NCI-H1436 treated with DMSO at 0.1 percent for 48 hours (cell line): ENCODE measurements at places on chromosomes 4 and X.

- DNase-seq = no peak
These were observed 1.7 kb upstream of the VCX start for GRCh38 chrX:7841084-7841805.

DNA sequence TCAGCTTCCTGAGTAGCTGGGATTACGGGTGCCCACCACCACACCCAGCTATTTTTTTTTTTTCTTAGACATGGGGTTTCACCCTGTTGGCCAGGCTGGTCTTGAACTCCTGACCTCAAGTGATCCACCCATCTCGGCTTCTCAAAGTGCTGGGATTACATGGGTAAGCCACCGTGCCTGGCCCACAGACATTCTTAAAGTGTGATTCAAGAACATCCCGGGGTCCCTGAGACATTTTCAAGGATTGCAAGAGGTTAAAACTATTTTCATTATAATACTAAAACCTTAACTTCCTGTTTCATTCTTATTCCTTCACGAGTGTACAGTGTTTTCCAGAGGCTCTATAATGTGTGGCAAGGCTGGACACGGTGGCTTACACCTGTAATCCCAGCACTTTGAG lies 318.7 kb downstream of the CAMK2D start:
- DNase-seq = no peak

- no peak for DNase-seq
These were observed 930.5 kb downstream of the ADGRL3 start for GRCh38 chr4:62130637-62131036.

- no peak for DNase-seq
These were observed 36.5 kb upstream of the CEP135 start for GRCh38 chr4:55912249-55912648.

GRCh38 chr4:11549525-11549924 lies 120.8 kb upstream of the HS3ST1 start:
- no peak for DNase-seq

DNA sequence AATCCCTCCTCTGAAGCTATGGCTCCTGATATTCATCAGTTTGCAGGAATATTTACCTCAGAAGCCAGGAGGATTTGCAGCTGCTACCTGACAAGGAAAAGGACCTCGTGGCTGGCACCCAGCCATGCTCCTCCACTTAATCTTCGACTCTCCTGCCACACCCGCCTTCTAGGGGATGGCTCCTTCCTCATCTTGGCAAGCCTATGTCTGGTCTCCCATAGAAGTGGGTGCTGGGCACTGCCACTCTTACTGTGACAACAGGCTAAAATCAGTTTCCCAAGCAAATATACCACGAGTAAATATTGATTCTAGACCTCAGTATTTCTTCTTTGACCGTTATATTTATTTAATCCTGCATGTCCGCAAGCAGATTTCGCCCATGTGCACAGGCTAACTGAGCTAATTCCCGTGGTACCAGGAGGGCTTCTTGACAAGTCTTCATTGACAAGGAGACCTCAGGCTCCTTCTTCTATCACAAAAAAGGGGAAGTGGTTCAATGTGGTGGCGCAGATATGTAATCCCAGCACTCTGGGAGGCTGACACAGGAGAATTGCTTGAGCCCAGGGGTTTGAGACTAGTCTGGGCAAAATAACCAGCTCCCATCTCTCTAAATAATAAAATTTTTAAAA lies 52.6 kb upstream of the DCTD start:
- no peak for DNase-seq

GRCh38 chrX:2875798-2876399 lies 47.2 kb downstream of the GYG2 start:
- DNase-seq = no peak

GRCh38 chrX:68754406-68754805 lies 74.4 kb upstream of the EFNB1 start:
- DNase-seq = no peak

- no peak for DNase-seq
These were observed 6.7 kb upstream of the ZNF41 start for GRCh38 chrX:47489507-47490275.

- DNase-seq = no peak
These were observed 89.7 kb downstream of the TET2 start for GRCh38 chr4:105236202-105236915.

- DNase-seq = no peak
These were observed 111.3 kb downstream of the ZNF674 start for GRCh38 chrX:46433892-46434291.

DNA sequence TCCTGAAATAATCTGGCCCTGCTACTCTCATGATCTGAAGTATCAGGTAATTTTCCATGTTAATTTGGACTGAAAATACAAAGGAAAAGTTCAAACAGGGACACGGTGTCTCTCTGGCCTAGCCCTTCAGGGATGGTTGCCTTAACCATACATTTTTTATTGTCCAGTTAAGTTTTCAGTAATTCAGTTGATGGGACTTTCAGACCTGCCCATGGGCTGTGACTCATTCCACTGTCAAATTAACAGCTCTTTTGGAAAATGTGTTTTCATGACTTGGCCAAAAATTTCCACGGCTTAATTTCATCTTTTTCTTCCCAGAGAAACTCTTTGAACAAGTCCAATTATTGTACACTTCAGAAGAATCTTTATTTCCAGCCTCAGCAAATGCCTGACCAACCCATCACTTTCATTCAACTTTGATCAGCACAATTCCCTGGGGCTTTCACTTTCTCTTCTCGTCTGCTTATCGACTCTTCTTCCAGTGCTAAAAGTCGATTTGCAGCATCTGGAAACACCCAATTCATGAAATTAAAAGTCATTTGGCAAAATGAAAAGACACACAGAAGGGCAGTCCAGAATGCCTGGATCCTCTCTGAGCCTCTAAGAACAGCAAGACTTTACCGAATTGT lies 293.9 kb downstream of the RAB28 start:
- DNase-seq = no peak

DNA sequence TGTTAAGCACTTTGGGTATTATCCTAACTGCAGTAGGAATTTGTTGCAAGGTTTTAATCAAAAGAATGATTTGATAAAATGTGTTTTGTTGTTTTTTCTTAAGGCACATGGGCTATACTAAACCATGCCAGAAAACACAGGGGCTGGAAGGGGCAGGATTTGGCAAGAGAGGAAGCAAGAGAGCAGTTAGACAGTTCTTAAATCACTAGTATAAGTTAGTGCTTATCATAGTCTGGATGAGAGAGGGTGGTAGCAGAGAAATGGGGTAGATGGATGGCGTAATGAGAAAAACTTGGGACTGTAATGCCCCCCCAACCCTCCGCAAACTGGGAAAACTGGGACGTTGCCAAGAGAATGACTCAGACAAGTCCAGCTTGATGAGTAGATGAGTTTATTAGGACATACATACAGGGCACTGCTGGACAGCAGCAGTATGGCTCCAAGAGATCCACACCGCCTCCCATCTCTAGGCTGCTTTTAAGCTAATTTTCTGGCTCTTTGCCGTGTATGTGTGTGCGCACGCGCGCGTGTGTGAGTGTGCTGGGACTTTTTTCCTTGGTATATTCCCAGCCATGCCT lies 151.5 kb downstream of the PDLIM5 start:
- DNase-seq = no peak

- no peak for DNase-seq
These were observed 51.4 kb upstream of the SOD3 start for GRCh38 chr4:24743927-24744326.

DNA sequence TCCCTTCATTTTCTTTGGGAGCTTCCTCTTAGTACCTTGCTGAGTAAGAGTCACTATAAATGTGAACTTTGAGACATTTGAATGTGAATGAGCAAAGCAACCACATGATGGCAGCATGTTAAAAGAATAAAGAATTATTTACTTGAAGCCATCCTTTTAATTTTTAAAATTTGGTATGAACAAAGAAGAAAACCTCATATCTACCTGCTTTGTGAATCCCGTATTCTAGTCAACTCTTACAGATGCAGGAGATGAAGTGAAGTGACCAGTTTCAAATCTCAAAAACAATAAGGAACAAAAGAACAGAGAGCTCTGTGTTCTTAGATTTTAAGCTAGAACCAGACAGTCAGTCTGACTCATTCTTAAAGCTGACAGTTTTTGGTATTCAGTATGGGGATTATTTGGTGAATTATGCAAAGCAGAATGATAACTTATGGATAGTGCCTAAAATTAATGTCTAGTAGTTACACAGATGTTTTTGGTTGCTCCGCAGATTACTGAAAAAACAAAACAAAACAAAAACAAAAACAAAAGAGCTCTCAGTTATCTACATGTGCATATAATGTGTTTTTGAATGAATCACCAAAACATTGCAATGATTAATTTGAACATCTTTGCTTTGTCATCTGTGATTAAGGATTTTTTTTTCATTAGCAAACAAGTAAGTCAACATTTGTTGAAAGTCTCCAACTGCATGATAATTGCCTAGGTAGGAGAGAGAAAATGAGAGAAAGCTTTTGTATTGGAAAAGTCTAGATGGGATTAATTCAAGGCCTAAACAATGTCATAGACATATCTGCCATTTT lies 48.2 kb upstream of the H2AZ1 start:
- DNase-seq = peak; percentile 46

DNA sequence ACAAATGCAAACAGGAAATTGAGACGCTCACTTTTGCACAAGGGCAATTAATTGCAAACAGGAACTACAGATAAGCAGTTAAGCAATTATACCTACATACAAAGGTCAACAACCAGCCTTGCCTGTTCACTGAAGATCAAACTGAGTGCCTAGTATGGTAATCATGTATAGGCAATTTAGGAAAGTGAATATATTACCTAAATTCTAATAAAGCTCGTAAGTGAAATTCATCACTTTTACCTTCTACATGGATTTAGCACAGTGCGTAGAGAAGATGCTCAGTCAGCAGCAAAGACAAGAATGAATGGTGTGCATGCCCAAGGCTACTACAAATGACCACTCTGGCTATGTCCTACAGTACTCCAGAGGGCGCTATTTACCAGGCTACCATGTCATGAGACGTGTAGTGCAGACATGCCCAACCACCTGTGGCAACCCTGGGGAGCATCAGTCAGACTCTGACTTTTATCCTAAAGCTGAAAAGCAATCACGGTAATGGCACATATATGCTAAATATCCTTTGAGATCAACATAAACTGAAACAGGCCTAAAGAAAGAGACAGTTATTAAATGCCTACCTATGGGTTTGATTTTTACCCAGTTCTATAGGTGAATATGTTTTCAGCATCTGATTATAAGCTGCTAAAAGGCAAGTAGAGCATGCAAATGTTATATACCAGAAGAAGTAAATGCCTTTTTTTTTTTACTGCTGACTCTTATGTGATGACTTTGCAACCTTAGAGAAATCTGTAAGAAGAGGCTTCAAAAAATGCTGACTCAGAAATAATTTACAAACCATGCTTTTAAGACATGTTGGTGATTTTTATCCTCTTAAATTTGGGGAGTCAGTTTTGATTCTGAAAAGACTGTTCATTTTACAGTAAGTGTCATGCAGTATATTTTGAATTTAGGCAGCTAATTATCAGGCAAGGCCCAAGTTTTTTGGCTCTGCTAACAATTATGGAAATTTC lies 178.0 kb downstream of the PPP3CA start:
- peak; percentile 31 for DNase-seq

DNA sequence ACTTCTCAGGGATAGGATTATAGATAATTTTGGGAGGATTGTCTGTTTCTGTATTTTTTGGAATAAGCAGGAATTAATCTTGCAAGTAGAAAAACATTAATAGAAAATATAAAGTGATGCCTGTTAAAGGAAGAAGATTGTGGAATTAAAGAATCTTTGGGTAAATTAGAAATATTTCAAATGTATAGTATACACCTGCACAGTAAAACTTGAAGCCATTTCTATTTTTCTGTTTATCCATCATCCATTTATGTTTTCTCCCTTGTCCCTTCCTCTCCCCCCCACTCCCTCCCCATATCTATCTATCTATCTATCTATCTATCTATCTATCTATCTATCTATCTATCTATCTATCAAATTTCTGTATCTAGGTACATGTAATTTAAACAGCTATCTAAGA lies 46.9 kb upstream of the GEMIN8 start:
- DNase-seq = no peak

- DNase-seq = no peak
These were observed 152.4 kb downstream of the TSPAN5 start for GRCh38 chr4:98505992-98506391.

DNA sequence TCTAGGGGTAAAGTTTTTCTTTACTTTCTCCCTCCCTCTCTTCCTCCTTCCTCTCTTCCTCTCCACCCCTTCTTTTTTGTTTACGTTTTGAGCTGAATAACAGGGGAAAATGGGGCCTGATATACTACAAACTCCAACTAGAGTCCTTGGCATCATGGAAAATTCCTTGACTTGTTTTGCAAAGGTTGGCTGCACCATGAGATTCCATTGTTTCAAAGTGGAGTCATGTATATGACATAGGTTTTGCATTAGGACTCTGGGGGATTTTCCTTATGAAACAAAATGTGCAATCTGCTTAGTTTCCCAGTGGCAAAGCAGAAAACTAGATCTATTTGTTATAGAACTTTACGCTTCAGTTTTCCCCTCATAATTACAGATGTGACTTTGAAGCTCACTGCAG lies 233.5 kb upstream of the PGRMC2 start:
- no peak for DNase-seq

- DNase-seq = no peak
These were observed 1.5 kb downstream of the USP51 start for GRCh38 chrX:55488006-55488592.

DNA sequence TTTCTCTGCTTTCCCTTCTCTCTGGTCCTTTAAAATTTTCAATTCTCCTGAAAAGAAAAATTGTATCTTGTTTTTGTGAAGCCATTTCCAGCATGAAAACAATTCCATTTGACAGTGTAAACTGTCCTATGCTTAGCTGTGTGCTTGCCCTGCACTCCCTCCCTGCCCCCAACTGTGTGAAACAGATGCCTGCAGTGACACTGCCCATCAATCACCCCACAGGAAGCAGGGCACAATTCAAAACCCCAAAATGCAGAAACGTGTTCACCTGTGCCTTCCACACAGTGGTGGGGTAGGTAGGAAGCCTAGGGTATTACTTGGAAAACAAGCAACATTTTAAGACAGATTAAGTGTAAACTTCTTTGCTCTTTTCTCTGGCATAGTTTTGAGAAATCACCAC lies 6.2 kb upstream of the FHDC1 start:
- no peak for DNase-seq

DNA sequence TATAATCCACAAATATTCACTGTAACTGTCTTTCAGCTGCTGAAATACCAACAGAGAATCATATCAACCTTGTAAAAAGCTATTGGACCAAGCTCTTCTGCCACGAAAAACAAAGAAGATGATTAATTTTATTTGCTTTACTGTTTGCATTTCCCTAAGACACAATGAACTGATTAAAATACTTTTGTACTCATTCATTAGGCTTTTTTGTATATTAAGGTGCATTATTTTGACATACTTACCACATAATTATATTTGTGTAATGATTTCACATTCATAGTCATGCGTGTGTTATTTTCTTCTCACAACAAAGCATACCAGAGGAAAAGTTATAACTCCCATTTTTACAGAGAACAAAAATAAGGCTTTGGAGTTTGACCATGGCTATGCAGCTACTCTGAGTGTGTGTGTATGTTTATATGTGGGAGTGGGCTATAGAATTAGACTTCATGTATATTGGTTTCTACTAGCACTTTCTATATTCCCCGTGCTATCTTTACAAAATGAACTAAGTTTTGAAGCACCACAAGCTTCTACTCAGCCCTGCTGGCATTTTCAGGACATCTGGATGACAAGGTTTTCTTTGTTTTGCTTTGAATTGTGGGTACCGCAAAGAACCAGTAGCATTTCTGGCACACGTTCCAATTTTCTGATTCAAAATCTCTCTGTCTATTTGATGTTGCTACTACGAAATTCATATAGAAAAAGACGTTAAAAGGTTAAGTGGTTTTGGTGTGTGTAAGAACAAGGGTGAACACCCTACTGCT lies 11.0 kb upstream of the FGF5 start:
- DNase-seq = no peak

GRCh38 chrX:3271183-3271833 lies 75.1 kb downstream of the MXRA5 start:
- DNase-seq = no peak
